ENCODE measurements at places on chromosomes 6 and 20.

DNA sequence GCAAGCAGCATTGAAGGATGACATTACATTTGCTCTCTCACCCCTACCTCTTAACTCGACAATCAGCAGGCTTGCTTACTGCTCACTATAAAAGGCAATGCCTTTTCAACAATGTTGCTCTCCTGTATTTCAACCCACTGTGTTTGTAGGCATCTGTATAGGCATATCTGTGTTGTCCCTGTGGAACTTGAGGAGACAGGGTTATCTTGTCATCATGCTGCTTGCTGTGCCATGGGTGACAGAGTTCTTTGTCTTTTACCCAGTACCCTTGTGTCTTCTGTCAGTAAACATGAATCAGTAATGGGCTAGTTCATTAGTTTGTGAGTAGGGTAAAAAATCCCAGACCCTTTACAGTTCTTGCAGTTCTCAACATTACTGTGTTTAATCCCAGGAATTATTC is 25.2 kb downstream of the PHF3 start:
- no peak for DNase-seq

DNA sequence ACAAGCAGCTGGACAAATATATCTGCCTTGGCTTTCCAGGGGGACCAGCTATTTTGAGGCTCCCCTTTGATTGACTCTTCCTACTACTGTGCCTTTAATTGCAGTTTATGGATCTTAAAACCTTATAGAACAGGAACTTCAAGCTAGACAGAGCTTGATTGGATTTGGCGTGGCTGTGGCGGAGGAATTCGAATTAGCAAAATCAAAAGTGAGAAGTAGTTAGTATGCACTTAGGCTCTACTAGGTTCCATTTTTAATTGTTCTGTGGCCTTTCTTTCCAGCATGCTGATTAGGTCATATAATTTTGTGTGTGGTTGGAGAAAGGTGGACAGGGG is 248.0 kb downstream of the HIVEP2 start:
- DNase-seq, result no peak

- no peak for DNase-seq
These were observed 14.8 kb downstream of the SEMG2 start for GRCh38 chr20:45235995-45236394.

- no peak for DNase-seq
These were observed 271.7 kb downstream of the RFPL4B start for GRCh38 chr6:112618849-112619248.

GRCh38 chr20:2596673-2597279 is 55.7 kb upstream of the NOP56 start:
- peak; percentile 4 for DNase-seq

DNA sequence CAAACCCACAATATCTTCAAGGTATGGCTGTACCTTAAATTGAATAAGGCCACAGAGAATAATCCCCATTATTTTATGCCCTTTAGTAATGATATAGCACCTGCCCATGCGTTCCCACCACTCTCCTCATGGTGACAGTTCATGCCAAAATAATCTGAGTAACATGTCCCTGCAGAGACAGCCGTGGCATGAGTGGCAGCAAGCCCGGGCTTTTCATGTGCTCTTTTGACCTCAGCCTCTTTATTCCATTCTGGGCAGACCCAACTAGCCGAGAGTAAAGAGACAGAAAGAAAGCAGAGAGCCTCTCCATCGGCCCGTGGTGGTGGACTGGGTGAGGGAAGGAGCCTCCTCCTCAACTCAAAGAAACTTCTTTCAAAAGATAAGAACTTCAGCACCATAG is 19.9 kb upstream of the POPDC3 start:
- DNase-seq, result no peak

- DNase-seq, result no peak
These were observed 15.1 kb upstream of the EDN1 start for GRCh38 chr6:12275107-12275506.
